AG09319 (cell line): ENCODE measurements at places on chromosomes 16 and 17.

DNA sequence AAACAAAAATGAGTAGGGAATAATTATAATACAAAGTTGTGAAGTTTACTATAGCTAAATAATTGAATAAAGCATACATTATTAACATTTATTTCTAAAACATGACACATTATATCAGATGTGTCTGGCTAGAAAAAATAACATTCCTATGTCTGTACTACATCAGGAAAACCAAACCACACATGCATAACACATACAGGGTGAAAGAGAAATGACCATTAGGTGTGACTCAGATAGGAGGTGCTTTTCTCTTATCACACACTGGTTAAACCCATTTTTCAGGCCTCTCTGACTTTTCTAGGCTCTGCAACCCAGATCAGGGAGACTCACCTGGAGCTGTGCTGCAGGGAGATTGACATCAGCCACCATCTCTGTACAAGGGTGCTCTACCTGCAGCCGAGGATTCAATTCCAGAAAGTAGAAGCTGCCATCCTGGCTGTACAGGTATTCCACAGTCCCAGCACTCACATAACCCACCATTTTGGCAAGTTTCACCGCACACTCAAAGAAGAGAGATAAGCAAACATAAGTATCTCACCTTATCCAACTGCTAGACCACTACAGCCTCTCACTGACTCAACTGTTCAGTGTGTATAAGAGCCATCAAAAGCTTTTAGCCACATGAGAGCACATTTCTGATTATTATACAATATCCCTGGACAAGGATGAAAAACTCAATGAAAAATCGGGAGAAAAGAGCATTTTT is 116.6 kb upstream of the C17orf78 start:
- no peak for DNase-seq

- no peak for DNase-seq
These were observed 30.0 kb downstream of the SDK2 start for GRCh38 chr17:73614256-73614655.

DNA sequence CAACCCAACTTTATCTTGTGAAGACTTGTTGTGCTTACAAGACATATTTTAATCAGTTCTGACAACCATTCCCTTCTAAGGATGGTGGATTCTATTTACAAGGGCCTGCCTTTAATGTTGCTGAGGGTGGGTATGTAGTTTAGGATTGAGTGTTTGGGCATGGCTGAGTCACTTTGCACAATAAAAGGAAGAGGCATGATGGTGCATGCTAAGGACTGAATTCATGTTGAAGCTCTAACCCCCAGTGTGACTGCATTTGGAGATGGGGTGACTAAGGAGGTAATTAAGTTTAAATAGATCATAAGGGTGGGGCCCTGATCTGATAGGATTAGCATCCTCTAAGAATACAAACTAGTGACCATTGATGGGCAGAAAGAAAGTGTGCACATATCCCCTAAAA is 196.1 kb upstream of the HS3ST3A1 start:
- DNase-seq, result no peak

DNA sequence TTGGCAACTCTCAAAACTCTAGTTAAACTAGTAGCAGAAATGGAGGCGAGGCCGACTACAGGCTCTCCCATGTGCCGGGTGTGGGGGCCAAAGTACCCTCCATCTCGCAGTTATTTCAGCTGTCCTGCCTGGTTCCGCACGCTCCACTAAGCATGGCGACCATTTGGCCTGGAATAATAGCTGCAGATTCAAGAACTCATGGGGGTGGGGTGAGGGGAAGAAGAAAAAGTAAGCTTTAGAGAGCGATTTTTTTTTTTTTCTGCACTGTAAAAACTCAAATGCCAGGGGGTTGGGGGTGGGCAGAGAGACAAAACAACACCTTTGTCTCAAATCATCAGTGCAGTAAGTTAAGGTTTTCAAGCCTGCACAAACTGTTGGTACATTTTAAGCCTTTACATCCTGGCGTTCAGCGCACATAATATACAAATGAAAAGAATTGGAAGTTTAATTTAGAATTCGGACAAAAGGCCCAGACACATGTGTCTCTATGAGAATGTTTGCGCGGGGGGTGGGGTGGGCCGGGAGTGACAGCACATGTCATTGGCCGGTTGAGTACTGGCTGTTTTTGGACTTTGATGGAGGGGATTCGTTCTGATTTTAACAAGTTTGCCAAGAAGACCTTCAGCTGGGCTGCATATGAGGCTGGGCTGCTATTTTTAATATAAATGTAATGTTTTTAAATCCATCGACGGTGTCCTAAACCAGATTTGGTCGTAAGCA is 694.7 kb upstream of the SALL1 start:
- DNase-seq, result no peak

DNA sequence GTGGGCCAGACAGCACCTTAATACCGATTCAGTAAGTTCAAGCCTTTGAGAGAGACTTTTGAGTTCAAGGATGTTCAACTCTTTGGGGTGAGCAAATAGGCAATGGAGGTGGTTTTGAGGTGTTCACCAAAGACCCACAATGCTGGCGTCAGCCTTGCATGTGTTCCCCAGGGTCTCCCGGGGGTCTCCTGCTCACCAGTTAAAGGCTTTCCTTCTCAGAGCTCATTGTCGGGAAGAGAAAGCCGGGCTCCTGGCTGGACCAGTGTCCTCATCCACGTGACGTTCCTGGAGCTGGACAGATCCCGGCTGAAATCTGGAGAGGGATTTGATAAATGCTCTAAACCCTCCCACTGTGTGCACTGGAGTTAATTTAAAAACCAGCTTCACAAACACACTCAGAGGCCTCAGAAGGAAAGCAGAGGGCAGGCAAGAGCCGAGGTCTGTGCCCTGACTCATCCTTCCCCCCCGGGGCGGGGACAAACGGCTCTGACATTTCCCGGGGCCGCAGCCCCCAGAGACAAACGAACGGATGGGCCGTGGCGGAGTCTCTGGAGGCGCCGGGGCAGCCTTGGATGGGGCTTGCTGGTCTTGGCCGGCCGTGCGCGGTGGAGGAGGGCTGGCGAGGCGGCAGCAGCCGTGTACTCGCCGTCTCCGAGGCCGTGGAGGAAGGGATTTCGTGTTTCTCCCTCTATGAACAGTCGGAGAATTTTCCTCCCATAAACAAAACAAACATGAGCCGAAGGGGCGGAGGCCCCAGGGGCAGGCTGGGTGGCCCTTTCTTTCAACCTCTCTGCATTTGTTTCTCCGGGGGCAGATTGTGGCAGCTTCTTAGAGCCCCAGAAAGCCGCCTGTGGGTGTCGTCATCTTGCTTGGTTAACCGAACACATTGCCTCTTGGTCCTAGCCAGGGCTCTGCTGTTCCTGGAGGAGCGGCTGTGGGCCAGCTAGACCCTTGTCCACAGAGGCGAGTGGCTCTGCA is 94.2 kb downstream of the NTN1 start:
- peak; percentile 24 for DNase-seq

- DNase-seq, result no peak
These were observed 58.3 kb downstream of the NOS2 start for GRCh38 chr17:27741971-27742575.

- no peak for DNase-seq
These were observed 137.9 kb upstream of the GSE1 start for GRCh38 chr16:85475233-85475632.

DNA sequence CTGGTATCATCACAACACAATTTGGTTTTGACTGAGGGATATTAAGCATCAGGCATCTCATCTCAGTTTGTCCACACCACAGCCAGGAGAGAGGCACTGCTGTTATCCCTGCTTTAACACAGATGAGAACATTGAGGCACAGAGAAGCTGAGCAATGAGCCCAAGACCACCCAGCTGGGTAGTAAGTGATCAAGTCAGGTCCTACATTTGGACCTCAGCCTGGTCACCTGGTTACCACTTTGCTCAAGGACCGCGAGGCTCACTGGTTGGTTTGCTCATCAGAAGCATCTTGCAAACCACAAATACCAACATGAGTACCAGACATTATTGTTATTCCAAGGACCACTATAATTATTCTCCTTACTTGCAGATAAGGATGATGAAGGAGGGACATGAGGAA is 245.5 kb downstream of the CBLN1 start:
- DNase-seq, result no peak

DNA sequence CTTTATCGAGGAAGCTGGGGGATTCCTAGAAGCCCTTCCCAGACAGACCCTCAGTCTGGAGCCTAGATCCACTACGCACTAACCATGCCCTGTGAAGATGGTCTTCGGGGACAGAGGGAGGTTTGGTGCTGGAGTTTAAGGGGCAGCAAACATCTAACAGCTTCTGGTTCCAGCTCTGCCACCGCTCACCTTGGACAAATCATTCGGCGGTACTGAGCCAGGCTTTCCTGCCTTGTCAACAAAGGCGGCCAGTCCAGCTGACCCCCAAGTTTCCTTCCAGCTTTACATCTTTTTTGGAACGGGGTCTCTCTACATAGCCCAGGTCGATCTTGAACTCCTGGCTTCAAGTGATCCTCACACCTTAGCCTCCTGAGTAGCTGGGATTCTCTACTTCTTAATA is 369 bp upstream of the GJD3 start:
- no peak for DNase-seq

- peak; percentile 19 for DNase-seq
These were observed 17.5 kb downstream of the RAB11FIP3 start for GRCh38 chr16:442976-443375.

DNA sequence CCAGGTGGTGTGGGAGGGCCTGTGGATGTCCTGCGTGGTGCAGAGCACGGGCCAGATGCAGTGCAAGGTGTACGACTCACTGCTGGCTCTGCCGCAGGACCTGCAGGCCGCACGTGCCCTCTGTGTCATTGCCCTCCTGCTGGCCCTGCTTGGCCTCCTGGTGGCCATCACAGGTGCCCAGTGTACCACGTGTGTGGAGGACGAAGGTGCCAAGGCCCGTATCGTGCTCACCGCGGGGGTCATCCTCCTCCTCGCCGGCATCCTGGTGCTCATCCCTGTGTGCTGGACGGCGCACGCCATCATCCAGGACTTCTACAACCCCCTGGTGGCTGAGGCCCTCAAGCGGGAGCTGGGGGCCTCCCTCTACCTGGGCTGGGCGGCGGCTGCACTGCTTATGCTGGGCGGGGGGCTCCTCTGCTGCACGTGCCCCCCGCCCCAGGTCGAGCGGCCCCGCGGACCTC is 798 bp downstream of the CLDN9 start:
- DNase-seq, result no peak

- no peak for DNase-seq
These were observed 204.8 kb downstream of the HAPSTR1 start for GRCh38 chr16:9296271-9296590.

GRCh38 chr16:21590287-21590686 is 9.1 kb upstream of the METTL9 start:
- no peak for DNase-seq

- no peak for DNase-seq
These were observed 6.2 kb upstream of the POLR3E start for GRCh38 chr16:22291020-22291419.

DNA sequence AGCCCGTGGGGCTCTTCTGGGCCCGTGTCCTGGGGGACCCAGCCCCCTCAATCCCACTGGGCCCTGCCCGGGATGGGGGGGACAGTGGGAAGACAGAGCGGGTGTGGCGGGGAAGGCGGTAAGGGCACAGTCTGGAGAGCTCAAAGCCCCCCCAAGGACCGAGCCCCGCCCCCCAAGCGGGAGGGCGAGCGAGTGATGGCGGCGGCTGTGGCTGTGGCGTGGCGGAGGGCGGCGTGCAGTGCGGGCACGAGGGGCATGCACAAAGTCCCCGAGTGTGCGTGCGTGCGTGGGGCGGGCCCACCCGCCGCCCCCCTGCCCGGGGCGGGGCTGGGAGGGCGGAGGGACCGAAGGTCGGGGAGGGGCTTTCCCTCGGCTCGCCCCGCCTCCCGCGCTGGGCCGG is 3.6 kb upstream of the WDR24 start:
- no peak for DNase-seq

- DNase-seq, result no peak
These were observed 66.7 kb downstream of the SOX9 start for GRCh38 chr17:72187556-72187955.

DNA sequence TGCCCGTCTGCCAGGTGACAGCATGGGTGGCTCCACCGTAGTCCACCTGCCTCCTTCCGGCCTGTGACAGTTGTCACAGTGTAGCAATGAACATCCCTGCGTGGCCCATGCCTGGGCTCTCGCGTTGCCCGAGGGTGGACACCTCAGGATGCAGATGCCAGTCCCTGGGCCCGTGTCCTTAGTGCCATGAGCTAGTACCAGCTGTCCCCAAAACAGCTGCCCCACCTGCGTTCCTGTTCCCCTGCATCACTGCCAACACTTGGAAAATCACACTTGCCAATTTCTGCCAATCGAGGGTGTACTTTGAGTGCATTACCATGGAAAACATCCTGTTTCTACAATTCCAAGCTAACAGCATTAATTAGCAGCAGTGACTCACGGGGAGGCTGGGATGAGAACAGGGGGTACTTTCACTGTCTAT is 9.0 kb upstream of the C16orf95 start:
- no peak for DNase-seq

DNA sequence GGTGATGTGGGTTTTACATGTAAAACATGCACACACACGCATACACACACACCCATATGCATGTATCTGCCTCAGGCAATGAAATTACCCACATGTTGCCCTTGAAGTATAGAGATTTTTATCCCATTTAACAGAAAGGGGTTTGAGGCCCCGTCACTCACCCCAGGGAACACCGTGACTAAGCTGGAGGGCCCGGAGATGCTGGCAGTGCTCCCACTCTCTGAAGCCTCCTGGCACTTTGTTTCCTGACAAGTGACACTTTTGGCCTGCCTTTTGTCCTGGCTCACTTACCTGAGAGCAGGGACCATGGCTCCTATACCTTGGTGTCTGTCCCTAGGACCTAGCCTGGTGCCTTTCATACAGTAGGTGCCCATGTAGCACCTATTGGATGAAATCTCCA is 50.0 kb upstream of the TNRC6C start:
- DNase-seq, result no peak

GRCh38 chr16:397736-398332 is 835 bp downstream of the NME4 start:
- DNase-seq, result peak; percentile 24

- no peak for DNase-seq
These were observed 13.6 kb downstream of the TAC4 start for GRCh38 chr17:49834118-49834743.

DNA sequence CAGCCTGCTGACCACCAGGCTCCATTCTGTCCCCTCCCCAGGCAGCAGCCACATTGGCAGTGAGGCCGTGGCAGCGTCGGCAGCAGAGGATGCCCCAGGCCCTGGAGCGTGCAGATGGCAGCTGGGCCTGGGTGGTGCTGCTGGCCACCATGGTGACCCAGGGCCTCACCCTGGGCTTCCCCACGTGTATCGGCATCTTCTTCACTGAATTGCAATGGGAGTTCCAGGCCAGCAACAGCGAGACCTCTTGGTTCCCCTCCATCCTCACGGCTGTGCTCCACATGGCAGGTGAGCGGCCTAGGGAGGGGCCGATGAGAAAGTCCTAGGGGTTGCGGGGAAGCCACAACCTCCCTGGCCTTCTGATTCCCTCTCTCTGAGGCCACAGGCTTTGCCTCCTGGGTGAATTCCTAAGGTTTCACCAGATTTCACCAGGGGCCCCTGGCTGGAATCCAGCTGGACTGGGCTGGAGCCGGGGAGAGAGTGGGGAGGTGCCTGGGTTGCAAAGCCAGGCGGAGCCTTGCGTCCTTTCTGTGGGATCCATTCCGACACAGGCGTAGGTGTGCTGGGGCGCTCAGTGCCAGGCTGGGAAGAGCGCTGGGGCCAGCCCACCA is 5.9 kb downstream of the SLC16A5 start:
- DNase-seq, result no peak
